Stimulated activated CD8-positive, alpha-beta memory T cell treated with anti-CD3 and anti-CD28 coated beads, Interleukin-15, amount 100 ng/mL, for 24 hours (primary cell): ENCODE measurements at places on chromosomes 12 and 14.

DNA sequence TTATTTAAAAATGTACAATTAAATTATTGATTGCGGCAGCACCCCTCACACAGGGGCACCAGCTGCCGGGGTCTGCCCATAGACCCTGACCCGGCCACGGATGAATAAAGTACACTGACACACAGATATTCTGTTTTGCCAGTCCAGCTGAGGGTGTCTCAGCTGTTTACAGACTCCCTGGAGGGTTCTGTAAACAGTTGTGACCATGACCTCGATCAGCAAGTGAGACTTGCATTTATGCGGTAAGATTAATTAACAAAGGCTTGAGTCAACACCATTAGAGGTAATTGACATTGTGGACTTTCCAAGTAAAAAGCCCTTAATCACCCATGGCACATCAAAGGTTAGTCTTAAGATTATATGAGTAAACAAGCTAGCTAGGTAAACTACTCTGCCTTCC is 94.3 kb downstream of the FUT8 start:
- DNase-seq, result no peak

DNA sequence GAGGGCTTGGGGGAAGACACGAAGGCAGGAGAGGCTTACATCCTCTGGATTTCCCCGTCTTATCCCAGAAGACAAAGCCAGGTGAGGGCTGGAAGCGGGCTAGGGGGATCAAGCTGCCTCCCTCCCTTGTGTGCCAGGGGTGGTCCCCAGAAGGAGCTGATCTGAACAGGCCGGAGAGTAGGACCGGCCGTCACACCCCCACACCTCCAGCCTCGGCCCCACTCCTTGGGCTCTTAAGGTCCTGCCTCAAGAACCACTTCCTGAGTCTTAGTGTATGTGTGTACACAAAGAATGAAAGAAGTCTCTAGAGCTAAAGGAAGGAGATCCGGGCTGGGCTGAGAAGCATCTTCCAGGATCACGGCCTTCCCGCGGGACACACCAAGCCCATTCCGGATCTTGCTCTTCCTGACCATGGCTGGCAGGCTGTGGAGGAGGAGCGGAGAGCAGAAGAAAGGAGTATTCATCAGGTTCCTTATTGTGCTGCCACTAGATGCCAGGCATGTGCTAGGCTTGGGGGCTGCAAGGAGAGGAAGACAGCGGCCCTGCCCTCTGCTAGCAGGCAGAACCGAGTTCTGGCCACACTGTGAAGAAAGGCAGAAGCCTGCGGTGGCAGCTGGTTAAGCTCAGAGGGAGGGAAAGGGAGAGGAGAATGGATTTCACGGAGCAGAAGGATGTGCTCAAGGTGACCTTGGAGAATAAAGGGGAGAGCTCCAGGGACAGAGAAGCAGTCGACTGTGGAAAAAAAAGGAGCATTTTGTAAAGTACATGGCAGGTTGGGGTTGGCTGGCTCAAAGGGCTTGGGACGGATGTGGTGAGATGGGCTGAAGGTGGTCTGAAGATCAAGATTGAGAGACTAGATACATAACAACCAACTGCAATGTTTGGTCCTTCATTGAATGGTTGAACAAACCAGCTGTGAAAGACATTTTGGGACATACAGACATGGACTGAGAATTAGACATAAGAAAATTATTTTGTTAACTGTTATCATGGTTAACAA is 1.3 kb upstream of the CD63 start:
- DNase-seq, result no peak

DNA sequence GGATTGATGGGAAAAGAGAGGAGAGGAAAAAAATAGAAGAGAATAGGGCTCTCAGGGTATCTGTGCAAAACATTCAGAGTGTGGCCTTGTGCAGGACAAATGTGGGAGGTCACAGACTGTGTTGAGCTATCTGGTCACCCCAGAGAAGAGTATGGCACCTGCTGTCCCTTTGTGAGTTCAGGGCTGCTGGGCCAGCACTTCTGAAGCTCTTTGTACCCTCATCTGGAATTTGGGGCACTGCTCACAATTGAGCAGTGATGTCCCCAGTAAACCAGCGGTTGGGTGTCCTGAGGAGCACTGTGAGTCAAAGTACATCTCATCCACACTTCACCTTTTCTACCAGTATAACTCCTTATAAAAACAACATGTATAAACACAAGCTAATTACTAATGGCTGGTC is 2.6 kb upstream of the KRT81 start:
- no peak for DNase-seq

DNA sequence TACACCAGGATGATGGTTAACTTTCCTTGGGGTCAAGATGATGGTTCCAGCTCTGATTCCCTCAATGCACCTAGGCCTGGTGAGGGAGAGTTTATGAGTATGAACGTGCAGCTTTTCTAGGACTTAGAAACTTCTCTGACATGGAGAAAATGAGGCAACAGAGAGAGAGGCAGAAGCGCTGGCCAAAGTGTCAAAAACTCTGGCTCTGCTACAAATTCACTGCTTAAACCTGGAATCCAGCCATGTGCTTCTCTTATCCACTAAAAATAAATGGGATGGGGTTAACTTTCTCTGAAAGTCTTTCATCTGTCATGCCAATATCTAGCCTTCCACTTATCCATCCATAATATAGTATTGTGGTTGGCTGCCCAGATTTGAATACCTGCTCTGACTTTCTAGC is 568.7 kb downstream of the MED13L start:
- DNase-seq, result no peak

DNA sequence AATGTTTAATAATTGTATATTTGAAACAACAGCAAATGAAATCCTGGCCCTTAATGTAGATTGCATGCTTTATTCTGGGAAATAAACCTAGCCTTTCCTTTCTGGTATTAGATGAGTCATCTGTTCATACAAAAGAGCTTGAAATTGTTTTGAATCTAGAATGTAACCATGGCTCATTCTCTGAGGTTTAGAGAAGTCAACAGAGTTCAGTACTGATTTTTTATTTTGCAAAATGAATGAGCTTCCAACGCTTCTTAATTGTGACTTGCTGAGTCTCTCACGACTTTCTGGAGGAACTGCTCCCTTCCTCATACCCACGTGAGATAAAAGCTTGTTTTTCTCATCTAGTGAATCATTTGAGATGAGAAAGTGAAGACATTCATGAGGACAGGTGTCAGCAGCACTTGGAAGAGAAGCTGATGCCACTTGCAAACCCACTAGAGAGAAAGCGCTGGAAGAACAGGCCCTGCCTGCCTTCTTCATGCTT is 509.6 kb downstream of the VRK1 start:
- DNase-seq, result no peak

DNA sequence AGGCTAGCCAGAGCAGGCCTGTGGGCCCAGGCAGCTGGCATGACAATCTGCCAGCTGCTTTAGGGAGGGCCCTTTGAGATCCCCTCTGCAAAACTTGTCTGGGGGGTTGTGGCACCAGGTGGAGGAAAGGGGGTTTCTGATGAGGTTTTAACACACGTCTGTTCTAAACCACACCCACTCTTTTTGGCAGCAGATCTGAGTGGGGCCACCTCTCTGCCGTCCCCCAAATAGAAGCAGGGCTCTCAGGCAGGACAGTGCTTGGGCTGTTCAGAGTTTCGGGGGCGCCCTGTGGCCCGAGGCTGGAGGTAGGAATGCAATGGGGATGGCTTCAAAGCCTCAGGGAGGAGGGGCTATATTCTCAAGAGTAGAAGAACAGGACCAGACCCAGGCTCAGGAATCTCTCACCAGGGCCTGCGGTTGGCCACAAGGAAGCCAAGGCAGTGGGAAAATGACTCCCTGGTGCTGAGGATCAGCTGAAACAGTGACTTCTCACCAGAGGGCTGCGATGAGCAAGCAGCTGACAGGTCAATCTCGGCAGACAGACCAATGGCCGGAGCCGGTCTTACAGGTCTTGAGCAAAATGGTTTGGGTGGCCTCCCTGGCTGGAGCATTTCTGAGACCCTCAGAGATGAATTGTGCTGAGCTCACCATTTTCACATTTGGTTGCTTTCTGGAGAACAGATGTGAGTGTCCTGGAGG is 1.5 kb upstream of the KRT5 start:
- DNase-seq, result no peak

DNA sequence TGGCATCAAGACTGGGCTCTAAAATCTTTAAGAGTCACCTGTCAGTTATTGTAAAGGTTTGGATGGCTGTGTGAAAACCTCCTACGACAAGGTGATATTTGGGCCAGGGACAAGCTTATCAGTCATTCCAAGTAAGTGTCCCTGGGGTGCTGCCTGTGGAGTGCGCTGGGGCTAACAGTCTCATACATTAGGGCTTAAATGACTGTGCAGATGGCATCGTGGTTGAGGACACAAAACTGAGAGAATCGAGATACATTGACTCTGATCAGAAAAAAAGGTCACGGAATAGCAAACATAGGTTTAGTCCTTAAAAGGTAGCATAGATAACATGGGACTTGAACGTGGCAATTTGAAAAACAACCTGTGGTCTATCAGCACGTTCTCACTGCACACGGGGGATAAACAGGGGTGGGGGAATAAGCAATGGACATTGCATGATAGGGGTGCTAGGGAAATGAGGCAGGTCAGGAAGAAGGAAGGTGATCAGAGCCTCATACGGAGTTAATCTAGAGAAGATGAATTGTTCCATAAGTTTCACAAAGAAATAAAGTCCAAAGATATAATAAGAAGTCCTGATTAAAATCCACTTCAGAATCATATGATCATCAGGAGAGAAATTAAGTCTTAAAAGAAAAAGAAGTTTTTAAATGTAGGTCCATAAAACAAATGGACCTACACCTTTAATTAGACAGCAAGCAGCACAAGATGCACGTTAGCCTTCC is 100.3 kb downstream of the DAD1 start:
- no peak for DNase-seq

- DNase-seq, result no peak
Observed at GRCh38 chr14:53953828-53954550, 2.6 kb downstream of the BMP4 start.

- no peak for DNase-seq
Observed at GRCh38 chr12:66065150-66065549, 65.4 kb downstream of the LLPH start.

- DNase-seq, result no peak
Observed at GRCh38 chr12:119687406-119687805, 19.5 kb downstream of the PRKAB1 start.

DNA sequence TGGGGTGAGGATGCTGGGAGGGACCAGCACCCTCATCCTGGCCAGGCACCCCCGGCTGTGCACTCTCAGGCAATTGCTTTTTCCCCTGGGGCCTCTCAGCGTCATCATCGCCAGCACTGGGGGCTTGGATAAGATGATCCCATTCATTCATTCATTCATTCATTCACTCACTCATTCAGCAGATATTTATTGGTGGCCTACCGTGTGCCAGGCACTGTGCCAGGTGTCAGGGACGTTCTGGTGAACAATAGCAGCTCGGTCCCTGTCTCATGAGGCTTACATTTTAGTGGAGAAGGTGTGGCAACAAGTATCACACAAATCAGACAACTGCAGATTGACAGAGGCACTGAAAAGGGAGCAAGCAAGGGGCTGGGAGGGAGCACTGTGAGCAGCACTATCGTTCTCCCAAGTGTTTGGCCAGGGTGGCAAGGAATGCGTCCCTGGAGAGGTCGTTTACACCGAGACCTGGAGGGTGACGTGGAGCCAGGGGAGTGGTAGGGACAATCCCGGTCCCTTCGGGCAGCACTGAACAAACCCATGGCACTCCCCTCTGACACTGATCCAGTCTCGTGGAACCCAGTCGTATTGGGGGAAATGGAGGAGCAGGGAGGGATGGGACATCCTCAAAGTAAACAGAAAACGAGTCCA is 124.1 kb downstream of the PAPOLA start:
- no peak for DNase-seq

- DNase-seq, result no peak
Observed at GRCh38 chr12:78457938-78458337, 406.6 kb upstream of the SYT1 start.

- no peak for DNase-seq
Observed at GRCh38 chr12:120847814-120848213, 56.3 kb downstream of the SPPL3 start.

- DNase-seq, result no peak
Observed at GRCh38 chr12:53518381-53518780, 11.1 kb upstream of the NPFF start.

DNA sequence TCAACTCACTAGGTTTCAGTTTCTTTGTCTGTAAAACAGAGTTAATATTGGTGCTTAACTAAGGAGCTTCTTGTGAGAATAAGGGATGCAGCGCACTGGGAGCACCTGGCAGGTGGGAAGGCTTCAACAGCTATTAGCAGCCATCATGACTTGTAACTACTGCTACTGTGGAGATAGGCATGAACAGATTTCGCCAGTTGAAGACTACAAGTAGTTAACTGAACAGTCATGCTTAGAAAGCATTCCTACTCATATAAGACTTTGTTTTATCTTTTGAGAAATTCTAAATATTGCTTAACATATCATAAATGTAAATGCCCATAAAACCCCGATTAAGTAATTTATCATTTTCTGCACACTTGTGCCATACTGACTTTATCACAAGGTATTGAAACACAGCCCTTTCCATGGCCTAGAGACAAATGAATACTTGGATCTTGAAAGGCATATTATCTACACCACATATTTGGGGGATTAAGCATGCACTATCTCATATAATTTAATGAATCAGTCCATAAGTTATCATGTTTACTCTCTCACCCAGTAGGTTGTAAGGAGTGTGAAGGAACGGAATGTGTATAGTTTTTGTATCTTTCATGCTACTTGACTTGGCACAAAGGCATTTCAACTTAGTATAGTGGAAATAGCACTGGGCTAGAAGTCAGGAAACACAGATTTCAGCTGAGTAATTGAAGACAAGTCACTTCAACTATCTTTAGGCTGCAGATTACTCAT is 16.1 kb downstream of the NTN4 start:
- DNase-seq, result no peak

GRCh38 chr12:57479376-57480115 is at the start of gene ARHGAP9:
TSS of gene ARHGAP9 (minus strand) at chr12:57479866. CDS start at chr12:57479406, 460 bp downstream.
- no peak for DNase-seq

GRCh38 chr14:75126679-75127473 is at the start of gene NEK9:
TSS of gene NEK9 (minus strand) at chr14:75127048. CDS start at chr14:75126921, 127 bp downstream.
- DNase-seq, result peak; percentile 77

- no peak for DNase-seq
Observed at GRCh38 chr14:93725002-93725582, 63.2 kb downstream of the PRIMA1 start.

- DNase-seq, result no peak
Observed at GRCh38 chr12:85462888-85463287, 182.9 kb downstream of the ALX1 start.

- DNase-seq, result no peak
Observed at GRCh38 chr14:33030386-33030785, 91.7 kb downstream of the NPAS3 start.

DNA sequence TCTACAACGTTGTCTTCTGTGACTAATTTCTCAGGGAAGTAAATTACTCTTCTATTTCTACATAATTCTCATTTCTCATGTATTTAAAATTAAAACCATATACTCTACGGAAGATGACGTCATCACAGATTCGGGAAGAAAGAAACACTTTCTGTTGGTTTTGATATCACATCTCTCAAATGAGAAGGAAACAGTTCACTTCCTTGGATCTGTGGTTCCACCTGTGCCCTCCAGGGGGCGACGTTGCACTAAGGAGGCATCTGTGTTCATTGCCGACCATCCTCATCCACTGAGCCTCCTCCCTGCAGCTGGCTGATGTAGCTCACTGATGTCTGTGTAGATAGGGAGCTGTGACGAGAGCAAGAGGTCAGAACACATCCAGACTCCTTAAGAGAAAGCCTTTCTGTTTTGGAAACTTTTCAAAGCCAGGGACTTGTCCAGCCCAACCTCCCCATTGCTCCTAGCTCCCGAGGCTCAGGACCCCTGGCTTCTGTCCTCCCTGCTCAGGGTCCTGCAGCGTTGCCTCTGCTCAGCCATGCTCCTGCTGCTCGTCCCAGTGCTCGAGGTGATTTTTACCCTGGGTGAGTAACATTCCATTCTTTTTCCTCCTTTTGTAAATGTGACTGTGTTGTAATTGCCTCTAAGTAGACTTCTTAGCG is 172.7 kb upstream of the OR4E1 start:
- DNase-seq, result peak; percentile 26
